Thyroid gland (tissue), 4 donors: ENCODE measurements at places on chromosomes 16 and 17.

DNA sequence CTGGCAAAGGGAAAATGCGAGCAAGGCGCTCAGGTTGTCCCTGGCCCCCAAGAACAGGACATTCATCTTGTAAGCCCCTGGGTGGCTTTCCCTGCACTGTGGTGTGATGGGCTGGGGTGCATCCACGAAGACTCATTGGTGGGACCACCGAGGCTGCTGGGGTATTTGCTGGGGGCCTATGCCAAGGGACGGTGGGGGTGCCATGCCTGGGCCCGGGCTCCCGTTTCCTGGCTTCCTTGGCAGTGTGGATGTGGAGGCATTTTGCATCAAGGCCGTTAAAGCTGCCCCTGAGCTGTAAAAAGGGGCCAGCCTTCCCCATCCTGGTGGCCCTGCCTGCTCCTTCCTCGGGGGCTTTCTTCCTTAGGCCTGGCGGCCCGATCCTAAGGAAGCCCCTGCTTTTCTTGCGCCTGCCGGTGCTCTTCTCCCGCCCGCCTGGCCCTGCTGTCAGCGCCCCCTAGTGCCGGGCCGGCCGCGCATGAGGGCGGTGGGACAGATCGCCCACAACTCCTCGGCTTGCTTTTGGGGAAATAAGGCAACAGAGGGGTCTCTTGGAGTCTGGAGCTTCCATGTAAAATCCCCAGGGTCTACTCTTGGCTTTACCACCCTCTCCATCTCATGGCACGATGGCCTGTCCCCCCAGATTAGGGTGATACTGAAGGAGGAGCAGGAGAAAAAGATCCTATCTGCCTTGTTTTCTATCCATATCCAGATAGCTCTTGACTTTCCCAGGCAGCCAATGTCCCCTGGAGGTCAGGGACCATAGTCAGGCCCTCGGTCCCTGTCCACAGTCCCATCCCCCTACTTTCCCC is 9.8 kb upstream of the TBX2 start:
- no peaks in the 10 kb centered on the region for H3K36me3 ChIP-seq
- no peaks in the 10 kb centered on the region for H3K27me3 ChIP-seq
- H3K27ac ChIP-seq: no peak overlapping the region
- peak; percentile 59 for DNase-seq

DNA sequence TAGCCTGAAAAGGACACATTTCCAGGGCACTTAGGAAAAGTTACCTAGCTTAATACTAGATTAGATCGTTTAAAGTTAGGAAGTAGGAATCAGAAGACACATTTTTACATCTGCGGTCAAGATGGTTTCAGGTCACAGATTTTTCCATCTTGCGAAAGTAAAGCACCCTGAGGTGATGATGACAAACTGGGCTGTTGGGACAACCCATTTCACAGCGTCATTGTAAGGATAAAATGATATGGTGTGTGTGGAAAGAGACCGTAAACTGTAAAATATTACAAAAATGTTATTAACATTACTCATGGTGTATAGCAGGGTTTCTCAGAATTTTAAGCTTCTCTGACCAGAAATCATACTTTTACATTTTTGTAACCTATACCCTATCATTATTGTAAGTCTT is 10.1 kb upstream of the MAP2K6 start:
- DNase-seq: no peak
- no peaks in the 10 kb centered on the region for H3K36me3 ChIP-seq
- no peaks in the 10 kb centered on the region for H3K27me3 ChIP-seq
- H3K27ac ChIP-seq: no peak overlapping the region
- no peak overlapping the region for H3K4me3 ChIP-seq
- H3K4me1 ChIP-seq: no peaks in the 10 kb centered on the region

DNA sequence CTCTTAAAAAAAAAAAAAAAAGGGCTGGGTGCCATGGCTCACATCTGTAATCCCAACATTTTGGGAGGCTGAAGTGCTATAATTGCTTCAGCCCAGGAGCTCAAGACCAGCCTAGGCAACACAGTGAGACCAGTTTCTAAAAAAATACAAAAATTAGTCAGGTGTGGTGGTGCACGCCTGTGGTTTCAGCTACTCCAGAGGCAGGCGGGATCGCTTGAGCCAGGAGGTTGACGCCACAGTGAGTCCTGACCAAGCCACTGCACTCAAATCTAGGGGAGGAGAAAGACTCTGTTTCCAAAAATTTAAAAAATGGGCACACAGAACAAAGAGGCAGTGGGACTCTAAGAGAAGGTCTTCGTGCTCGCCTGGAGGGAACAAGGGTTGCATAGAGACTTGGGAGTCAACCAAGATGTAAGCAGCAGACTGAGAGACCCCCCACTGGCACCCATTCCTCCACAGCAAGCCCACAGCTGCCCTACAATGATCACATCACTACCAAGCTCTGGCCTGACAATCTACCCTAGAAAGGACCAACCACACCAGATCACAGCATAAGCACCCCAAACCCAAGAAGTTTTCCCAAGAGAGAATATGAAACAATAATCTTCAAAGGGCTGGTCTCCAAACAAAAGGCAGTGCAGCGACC is 121.6 kb downstream of the ANKRD11 start:
- DNase-seq: peak; percentile 55
- no peak overlapping the region for H3K27ac ChIP-seq
- no peak overlapping the region for H3K4me3 ChIP-seq
- H3K27me3 ChIP-seq: no peaks in the 10 kb centered on the region
- H3K4me1 ChIP-seq: peaks cover 48% of the 10 kb centered on the region
- H3K36me3 ChIP-seq: no peaks in the 10 kb centered on the region

DNA sequence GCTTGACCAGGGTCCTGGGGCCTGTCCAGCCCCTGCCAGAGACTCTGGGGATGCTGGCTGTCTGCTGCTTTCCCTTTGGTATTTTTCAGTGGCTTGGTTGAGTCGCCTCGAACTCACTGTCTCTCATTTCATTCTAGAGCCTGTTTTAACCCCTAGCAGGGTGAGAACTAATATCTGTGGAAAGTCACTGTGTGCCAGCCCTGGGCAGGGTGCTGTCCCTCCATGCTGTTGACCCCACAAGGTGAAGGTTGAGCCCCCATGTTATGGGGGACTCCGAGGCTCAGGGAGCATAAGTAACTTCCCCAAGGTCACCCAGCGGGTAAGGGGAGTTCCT is 33.0 kb downstream of the DCAKD start:
- no peak overlapping the region for H3K4me3 ChIP-seq
- H3K27ac ChIP-seq: no peak overlapping the region
- peaks cover 42% of the 10 kb centered on the region for H3K4me1 ChIP-seq

DNA sequence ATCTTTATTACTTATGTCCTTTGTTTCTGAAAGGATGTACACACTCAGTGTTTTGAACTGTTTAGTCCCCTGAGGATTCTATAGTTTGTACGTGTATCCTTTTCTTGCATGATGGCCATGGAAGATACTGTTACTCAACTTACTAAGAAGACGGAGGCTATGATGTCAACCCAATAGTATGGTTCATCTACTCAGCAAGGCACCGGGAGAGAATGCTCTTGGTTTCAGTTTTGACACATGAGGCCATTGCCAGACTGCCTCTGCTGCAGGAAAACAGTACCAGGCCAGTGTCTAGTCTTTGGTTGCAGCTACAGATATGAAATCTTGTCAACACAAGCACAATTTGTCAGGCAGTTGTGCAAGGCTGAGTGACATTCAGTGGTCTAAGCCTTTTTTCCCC is 134.5 kb downstream of the MRTFB start:
- H3K27ac ChIP-seq: no peak overlapping the region
- no peaks in the 10 kb centered on the region for H3K27me3 ChIP-seq
- peaks cover 22% of the 10 kb centered on the region for H3K4me1 ChIP-seq

DNA sequence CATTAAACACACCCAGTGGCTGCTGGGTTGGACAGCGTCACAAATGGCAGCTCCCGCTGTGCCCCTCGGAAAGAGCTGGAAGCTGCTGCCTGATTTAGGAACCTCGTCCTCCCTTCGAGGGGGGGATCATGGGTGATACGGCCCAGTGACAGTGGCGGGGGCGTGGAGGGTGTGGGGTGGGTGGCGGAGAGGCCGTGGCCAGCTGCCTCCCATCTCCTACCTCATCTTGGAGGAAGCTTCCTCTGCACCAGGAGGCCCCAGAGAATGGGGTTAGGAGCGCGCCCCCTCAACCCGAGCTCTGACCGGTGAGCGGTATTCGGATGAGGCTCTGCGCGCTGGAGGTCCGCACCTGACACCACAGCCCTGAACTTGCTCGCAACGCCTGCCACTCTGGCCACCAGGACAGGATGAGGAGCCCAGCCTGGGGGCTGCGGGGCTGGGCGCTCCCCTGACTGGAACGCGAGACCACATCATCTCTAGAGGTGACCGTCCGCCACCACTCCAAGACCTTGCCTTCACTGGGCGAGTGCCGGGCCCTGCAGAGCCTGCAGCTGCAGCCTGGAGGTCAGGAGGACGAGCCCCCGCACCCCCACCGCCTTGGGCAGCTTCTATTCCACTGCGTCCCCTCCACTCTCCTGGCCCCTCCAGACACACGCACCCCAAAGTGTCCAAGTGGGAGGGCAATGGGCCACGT is 80.9 kb downstream of the KLHDC4 start:
- no peak overlapping the region for H3K4me3 ChIP-seq
- no peak for DNase-seq
- no peak overlapping the region for H3K27ac ChIP-seq
- H3K4me1 ChIP-seq: peaks cover 10% of the 10 kb centered on the region

DNA sequence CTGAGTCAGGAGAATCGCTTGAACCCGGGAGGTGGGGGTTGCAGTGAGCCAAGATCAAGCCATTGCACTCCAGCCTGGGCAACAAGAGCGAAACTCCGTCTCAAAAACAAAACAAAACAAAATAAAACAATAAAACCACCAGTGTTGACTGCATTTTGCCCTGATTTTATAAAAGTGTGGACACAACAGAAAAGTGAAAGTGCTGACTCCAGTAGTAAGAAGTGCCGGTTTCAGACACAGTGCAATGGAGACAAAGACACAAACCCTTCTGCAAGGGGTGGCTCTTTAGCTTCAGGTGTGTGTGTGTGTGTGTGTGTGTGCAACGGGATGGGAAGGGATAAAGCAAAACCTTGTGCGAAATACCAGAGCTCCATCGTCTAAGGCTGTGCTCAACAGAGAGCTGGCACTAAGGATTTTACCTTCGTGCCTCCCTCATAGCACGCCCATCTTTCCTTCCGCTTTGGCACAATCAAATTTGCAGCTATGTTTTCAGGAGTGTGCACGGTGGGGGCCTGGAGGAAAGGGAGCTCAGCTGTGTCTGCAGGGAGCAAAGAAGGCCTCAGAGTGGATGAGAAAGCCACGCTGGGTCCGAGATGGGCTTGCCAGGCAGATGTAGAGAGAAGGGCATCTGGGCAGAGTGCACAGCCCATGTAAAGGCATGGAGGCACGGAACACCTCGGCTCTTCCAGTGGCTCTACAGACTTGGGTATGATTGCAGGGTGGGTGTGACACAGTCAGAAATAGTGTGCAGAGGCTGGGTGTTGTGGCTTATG is 15.5 kb downstream of the MXRA7 start:
- DNase-seq: no peak
- peak overlapping the region; percentile 19 for H3K27ac ChIP-seq
- no peak overlapping the region for H3K4me3 ChIP-seq
- peaks cover 88% of the 10 kb centered on the region for H3K4me1 ChIP-seq

- H3K36me3 ChIP-seq: peaks cover 1% of the 10 kb centered on the region
- H3K4me1 ChIP-seq: peaks cover 7% of the 10 kb centered on the region
- no peaks in the 10 kb centered on the region for H3K27me3 ChIP-seq
- no peak overlapping the region for H3K4me3 ChIP-seq
- H3K27ac ChIP-seq: no peak overlapping the region
Observed at GRCh38 chr17:16348586-16348985, 4.7 kb downstream of the CENPV start.

GRCh38 chr17:49910094-49910857 is 58.7 kb upstream of the DLX4 start:
- no peak overlapping the region for H3K27ac ChIP-seq
- H3K27me3 ChIP-seq: no peaks in the 10 kb centered on the region

- no peak overlapping the region for H3K4me3 ChIP-seq
- H3K27me3 ChIP-seq: no peaks in the 10 kb centered on the region
- no peaks in the 10 kb centered on the region for H3K4me1 ChIP-seq
- H3K27ac ChIP-seq: no peak overlapping the region
- H3K36me3 ChIP-seq: no peaks in the 10 kb centered on the region
Observed at GRCh38 chr17:60102632-60103096, 23.9 kb upstream of the HEATR6 start.

DNA sequence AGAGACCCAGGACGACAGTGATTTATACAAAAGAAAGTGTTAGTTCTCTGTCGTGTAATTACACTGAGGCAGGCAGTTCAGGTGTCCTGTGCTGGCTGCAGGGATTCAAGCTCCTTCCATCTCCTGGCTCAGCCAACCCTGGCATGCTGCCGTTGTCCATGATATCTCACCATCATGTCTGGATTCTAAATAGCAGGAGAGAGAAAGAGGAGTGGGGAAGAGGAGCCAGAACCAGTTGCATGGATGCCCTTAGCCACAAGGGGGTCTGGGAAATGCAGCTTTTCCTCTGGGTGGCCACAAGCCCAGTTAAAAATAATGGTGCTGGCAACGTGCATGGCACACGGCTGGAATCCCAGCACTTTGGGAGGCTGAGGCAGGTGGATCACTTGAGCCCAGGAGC is 9.7 kb downstream of the C16orf54 start:
- H3K27me3 ChIP-seq: no peaks in the 10 kb centered on the region
- no peak overlapping the region for H3K27ac ChIP-seq
- no peak for DNase-seq
- no peak overlapping the region for H3K4me3 ChIP-seq
- H3K4me1 ChIP-seq: peaks cover under 1% of the 10 kb centered on the region

GRCh38 chr16:19696961-19697360 is 21.1 kb downstream of the KNOP1 start:
- peak overlapping the region; percentile 52 for H3K27ac ChIP-seq
- peaks cover 4% of the 10 kb centered on the region for H3K36me3 ChIP-seq
- DNase-seq: no peak
- no peak overlapping the region for H3K4me3 ChIP-seq
- peaks cover 64% of the 10 kb centered on the region for H3K4me1 ChIP-seq

GRCh38 chr17:3632287-3632686 is 3.8 kb downstream of the SHPK start:
- H3K27me3 ChIP-seq: no peaks in the 10 kb centered on the region
- H3K36me3 ChIP-seq: no peaks in the 10 kb centered on the region
- H3K4me3 ChIP-seq: no peak overlapping the region
- DNase-seq: no peak

- no peaks in the 10 kb centered on the region for H3K27me3 ChIP-seq
- H3K36me3 ChIP-seq: no peaks in the 10 kb centered on the region
- no peak overlapping the region for H3K27ac ChIP-seq
- DNase-seq: peak; percentile 22
- H3K4me1 ChIP-seq: no peaks in the 10 kb centered on the region
Observed at GRCh38 chr17:80970044-80970761, 21.4 kb upstream of the CHMP6 start.

DNA sequence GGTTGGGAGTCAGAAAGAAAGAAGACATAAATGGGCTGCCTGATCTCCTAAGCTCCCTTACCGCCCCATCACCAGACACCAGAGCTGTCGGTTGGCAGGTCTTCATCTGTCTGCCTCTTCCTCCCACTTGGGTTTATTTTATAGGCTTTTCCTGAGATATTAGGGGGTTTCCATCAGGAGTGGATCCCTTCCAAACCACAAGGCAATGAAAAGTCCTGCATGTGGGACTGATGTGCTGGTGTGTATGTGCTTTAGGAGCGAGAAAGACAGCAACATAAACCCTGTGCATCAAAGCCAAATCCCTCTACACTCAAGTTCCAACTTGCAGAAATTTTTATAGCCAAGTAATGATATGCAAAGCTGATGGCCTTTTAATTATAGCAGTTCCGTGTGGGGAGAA is 389.5 kb downstream of the SLC39A11 start:
- no peak overlapping the region for H3K4me3 ChIP-seq
- no peak for DNase-seq
- no peaks in the 10 kb centered on the region for H3K36me3 ChIP-seq
- H3K27ac ChIP-seq: no peak overlapping the region

- no peaks in the 10 kb centered on the region for H3K27me3 ChIP-seq
- DNase-seq: no peak
- H3K36me3 ChIP-seq: no peaks in the 10 kb centered on the region
- H3K4me3 ChIP-seq: no peak overlapping the region
Observed at GRCh38 chr17:64090144-64090543, 39.8 kb downstream of the ERN1 start.
